ENCODE measurements at places on chromosomes 13 and 19.

DNA sequence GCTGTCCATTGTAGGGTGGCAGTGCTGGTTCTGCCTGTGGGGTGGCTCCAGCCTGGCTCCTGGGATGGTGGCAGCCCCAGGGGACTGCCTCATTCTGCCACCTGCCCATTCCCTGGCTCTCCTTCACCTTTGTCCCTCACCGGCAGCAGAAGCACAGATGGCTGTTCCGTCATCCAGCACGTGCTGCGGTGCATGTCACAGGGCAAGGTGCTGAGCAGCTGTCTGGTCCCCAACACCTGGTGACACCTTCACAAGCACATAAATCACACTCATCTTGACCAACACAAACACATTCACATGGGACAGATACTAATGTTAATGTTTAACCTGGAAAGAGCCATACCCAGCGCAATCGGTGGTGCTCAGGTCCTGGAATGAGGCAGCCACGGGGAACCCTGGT, 126.8 kb downstream of the UQCRFS1 start:
- DNase-seq, result no peak

DNA sequence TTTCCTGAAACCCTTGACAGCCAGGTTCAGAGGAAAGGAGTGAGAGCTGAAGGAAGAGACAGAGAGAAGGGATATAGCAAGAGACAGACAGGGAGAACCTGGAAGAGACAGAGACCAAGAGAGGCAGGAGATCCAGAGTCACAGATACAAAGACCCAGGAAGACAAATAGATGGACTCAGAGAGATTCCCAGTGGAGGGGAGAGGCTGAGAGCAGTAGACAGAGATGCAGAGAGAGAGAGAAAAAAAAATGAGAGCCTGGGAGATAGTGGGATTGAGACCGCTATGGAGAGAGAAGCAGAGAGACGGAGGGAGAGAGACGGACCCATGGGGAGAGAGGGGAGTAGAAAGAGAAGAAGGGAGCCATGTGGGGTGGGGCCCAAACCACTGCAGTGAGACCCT, 763 bp downstream of the FXYD7 start:
- no peak for DNase-seq

GRCh38 chr19:16837035-16837362, 7.8 kb downstream of the SIN3B start:
- no peak for DNase-seq

GRCh38 chr13:66040506-66040905, 1189.6 kb downstream of the PCDH9 start:
- DNase-seq, result no peak

DNA sequence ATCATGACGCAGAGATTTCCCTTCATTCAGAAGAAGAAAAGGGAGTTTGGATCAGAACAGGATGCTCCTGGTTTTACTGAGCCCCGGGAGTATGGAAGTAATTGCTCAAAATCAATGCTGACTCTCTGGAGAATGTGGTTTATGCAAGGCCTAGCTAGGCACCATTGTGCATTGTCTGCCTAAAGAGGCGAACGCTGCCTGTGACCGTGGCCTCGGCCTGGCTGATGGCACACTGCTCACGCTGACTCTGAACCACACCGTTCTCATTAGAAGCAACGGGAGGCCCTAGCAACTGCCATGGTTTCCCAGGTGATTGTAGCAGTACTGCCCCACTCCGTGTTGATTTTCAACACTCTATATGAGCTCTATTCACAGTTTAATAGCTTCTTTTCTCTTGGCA, 41.7 kb upstream of the UBL3 start:
- no peak for DNase-seq

GRCh38 chr13:39688278-39688677, 32.8 kb downstream of the COG6 start:
- no peak for DNase-seq

DNA sequence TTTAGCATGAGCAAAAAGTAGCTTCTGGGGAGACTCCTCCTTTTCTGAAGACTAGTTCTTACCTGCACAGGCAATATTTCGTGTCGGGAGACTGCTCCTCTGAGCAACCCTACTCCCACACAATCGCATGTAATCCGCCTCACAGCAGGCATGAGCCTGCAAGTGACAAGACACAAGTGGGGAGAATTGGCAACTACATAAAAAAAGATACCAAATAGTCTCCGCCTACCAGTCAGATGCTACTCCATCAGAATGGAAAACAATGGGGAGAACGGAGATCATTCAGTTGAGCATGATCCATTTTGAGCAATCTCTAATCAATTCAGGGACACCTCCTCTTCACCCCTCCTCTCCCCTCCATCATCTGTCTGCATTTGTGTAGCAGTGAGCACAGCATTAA, 321.0 kb downstream of the COG6 start:
- DNase-seq, result no peak

DNA sequence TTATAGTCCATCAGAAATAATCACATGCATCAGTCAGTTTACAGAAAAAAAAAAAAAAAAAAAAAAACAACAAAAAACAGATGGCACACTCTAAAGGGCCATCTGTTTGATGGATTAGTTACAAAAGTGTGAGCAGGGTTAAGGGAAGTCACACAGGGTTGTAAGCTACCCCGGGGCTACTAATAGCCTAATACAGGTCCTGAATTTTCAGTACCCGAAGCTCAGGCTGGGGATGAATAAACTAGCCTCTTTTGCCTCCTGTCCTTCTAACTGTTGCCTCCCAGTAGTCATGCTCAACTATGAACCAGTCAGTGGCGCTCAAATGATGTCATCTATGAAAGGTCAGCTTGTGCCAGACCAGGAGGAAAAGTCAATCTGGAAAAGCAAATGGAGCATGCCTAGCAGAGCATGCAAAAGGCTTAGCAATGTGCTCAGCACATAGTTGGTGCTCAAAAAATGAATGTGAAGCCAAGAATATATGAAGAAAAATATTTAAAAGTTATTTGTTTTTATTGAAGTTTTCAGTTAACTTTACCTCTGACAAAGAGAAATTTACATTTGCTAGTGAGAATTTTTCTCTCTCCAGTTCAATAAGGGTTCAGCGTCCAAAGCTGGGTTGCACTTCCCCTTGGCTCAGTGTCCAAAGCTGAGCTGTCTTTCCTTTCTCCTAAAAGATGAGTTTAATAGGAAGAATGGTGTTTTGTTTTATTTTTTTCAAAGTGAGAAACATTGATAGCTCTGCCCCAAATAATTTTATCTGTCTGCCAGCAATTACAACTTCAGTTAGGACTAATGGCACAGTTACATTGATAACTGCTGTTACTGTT, 30.8 kb upstream of the LRCH1 start:
- DNase-seq, result no peak

- DNase-seq, result no peak
Observed at GRCh38 chr19:52621376-52621775, 16.8 kb downstream of the ZNF83 start.

DNA sequence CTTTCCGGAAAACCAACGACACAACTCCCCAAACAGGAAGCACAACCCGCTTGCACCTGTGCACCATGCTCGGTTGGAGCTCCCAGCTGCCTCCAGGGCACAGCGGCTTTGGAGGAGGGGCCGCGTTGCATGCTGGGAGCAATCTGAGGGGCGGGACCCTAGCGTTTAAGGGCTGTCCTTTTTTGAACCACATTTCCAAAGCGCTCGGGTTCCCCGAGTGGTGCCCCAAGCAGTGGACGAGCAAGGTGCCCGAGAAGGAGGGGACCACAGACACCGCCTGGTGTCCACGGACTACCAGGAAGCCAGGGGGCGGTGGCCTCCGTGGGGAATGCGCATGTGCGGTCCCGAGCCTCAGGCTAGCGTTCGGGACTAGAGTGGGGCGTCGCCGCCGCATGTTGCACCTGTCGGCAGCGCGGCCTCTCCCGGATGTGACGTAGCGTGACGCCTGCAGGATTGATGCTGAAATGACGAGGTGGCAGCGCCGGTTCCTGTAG, 11.9 kb upstream of the ZNF57 start:
- DNase-seq, result peak; percentile 79

DNA sequence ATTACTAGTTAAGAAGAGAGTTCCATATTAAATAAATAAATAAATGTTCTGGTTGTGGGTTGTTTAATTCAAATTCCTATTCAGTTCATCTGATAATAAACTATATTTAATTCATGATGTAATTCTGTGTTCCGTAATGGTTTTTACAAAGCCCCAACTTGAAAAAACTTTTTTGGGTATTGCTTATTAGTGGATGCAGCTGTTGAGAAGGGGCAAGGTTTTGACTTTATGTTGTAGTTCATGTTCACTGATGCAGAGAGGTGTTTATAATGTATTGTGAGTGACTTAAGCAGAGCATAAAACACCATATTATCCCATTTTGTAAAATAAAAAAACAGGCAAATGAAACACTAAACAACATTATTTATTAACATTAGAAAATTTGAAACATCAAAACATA, 107.3 kb upstream of the TNFSF11 start:
- no peak for DNase-seq

- no peak for DNase-seq
Observed at GRCh38 chr13:35789335-35790165, 313.1 kb upstream of the MAB21L1 start.

DNA sequence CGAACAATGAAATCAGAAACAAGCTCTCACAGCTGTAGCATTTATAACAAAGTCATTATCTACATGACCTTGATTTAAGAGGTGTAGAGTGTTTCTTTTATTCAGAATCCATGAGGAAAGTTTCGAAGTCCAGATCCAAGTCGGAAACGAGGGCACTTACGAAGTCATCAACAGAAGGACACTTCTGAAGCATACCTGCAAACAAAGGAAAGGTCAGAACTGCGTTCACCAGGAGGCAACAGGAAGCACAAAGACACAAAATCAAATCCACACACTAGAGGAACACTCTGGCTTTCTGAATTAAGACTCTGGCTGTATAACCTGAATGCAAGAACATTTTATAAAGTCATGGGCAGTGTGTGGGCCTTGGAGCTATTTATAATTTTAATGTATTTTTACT, 158.9 kb downstream of the MIPEP start:
- DNase-seq, result no peak

GRCh38 chr19:19410553-19411550, 5.4 kb downstream of the GATAD2A start:
- DNase-seq, result peak; percentile 57

- no peak for DNase-seq
Observed at GRCh38 chr13:84433024-84433423, 550.8 kb upstream of the SLITRK1 start.

DNA sequence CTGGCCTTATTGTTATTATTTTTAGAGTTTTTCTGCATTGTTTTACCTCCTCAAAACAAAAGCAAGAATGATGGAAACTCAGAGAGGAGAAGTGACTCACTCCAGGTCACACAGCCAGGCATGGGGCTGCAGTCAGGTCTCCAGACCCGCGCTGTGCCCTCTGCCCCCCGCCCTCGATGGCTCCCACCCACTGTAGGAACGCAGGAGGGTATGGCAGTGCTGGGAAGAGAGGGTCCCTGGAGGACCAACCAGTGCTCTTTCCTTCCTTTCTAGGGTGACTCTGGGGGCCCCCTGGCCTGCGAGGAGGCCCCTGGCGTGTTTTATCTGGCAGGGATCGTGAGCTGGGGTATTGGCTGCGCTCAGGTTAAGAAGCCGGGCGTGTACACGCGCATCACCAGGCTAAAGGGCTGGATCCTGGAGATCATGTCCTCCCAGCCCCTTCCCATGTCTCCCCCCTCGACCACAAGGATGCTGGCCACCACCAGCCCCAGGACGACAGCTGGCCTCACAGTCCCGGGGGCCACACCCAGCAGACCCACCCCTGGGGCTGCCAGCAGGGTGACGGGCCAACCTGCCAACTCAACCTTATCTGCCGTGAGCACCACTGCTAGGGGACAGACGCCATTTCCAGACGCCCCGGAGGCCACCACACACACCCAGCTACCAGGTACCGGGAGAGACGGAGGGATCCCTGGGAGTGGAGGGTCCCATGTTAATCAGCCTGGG, 5.6 kb downstream of the TIMM13 start:
- no peak for DNase-seq

GRCh38 chr13:113769106-113769505, 10.1 kb downstream of the TMEM255B start:
- no peak for DNase-seq

GRCh38 chr13:70098669-70099068, 9.0 kb upstream of the ATXN8OS start:
- no peak for DNase-seq

DNA sequence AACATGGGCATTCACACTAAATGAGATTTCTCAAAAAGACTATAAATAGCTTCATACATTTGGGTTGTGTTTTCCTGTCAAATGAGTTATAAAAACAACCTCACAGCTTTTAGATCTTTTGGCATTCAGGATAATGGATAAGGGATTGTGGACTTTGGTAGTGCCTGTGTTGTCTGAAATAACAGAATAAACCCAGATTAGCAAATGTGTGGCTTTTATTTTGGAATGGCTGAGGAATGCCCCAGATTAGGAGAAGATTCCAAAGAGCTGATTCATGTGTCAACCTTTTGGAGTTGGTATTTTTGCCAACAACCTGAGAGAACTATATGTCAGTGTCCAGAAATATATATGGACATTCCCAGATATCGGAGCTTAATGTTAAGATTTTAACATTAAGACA, 164.7 kb downstream of the MTUS2 start:
- no peak for DNase-seq

GRCh38 chr19:38455031-38455430, 21.5 kb downstream of the RYR1 start:
- DNase-seq, result no peak

DNA sequence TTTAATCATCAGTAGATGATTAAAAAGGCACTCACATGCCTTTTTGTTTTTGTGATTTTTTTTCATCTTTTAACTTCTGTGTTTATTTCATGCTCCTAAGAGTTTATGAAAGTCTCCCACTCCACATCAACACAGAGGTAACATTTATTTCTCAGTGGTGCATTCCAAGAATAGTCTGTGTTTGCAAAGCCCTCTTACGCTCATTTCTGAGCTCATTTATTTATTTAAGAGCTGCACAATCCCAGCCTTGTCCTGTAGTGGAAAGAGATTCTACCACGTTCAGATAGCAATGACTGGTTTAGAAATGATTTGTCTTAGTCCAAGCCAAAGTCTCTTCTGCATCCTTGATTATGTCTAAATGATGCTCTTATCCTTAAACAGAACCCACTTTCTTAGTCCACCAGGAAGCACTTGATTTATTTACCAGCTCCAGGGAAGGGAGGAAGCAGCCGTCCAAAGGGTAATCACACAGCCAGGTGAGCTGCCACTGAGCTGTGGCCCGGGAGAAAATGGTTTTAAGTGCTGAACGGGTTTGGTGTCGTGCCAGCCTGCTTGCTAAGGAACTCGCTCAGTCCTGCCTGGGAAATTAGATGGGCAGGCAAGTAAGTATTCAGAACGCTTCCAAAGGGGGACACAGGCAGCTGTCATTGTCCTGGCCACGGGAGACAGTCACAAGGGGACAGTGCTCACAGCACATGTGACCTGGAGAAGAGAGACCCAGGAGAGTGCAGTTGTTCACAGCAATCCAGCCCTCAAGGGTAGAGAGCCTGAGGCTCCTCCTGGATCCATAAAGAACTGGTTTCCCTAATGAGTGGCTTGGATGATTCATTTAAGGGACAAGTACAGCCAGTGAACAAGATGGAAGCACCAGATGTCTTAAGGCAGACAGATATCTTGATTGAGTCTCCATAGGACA, 131.8 kb upstream of the WASF3 start:
- DNase-seq, result no peak

DNA sequence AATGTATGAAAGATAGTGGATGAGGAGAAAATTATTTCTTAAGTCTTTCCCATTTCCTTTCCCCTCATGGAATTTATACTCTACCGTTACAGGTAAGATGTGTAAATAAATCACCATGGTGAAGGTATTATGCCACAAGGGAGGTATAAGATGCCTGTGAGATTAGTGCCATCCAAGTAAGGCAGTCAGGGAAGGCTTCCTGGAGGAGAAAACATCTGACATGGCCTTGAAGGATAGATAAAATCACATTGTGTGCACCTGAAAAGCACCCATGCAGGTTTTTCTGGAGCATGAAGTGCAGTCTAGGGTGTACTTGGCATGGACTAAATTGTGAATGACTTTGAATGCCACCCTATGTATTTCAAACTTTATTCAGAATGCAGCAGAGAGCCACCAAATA, 15.3 kb downstream of the MBNL2 start:
- no peak for DNase-seq

Data from stimulated activated CD4-positive, alpha-beta T cell treated with anti-CD3 and anti-CD28 coated beads, Interleukin-15, amount 100 ng/mL, for 24 hours (primary cell).